ENCODE measurements at places on chromosomes 3 and 15.

- DNase-seq = no peak
These were observed 467.5 kb upstream of the ARL6 start for GRCh38 chr3:97297032-97297431.

- no peak for DNase-seq
These were observed 48.4 kb downstream of the IDH2 start for GRCh38 chr15:90053685-90054466.

GRCh38 chr3:189103208-189103607 is 68.6 kb upstream of the TPRG1 start:
- no peak for DNase-seq

DNA sequence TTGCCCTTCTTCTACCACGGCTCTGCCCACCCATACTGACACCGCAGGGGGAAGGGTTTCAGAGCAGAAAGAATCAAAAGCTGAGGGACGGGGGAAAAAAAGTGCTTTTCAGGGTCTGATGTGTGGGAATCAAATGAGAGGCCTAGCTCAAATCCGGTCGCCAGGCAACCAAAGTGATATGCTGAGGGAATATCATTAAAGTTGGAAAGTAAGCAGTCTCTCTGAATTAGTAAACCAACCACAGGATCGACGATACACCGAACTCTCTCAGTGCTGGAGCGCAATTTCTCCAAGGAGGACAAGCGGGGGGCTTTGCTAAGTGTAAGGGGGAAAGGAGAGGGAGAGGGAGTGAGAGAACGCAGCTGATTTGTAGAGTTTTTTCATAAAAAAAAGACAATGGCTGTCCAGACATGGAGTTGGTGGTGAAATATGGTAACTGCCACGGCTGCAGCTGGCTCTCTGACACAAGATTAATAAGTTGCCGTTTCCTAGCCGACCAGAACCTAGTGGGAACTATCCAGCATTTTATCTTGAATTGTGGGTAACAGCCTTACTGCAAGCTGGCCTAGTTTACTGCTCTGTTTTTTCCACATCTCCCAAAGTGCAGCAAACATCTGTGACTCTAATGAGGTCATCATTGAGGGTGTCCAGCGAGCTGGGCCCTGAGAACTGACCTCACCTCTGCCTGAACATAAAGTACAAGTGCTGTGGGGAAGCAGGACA is 530.2 kb downstream of the SOX2 start:
- DNase-seq = peak; percentile 41

- peak; percentile 10 for DNase-seq
These were observed 55.0 kb downstream of the CLASP2 start for GRCh38 chr3:33663042-33663441.

DNA sequence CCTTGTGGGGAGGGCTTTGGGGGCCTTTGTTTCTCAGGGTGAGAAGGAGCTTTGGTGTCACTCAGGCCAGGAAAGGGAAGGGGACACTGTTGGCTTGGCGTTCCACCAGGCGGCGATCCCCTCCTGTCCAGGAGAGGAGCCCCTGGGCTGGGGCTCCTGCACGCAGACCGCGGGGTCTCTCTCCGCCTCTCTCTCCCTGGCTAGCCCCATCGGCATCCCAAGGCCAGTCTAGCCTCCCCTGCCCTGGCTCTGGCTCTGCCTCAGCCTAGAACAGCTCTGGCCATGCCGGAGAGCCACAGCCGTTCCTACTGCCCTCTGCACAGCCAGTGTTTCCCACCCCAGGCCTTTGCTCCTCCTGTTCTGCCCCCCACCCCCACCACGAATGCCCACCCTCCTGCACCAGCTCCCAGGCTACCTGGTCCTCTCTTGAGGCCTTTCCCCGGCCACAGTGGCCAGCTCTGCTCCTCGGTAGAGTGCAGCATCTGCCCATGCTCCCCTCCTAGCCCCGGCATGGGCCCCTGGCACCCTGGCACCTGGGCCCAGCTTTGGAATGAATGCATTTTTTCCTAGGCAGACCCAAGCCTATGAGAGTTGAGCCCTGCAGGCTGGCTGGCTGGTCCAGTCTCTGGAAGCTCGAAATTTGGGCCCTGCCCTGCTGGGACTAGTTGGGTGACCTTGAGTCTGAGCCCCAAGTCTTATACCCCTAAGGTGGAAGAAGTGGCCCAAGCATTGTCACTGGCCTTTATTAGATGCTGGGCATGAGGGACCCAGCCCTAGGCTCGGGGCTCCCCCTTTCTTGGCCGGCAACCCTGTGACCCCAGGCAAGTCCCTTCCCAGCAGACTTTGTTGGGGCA is 2.4 kb downstream of the PLXNA1 start:
- DNase-seq = no peak

GRCh38 chr3:182384221-182384620 is 409.1 kb upstream of the ATP11B start:
- DNase-seq = no peak

DNA sequence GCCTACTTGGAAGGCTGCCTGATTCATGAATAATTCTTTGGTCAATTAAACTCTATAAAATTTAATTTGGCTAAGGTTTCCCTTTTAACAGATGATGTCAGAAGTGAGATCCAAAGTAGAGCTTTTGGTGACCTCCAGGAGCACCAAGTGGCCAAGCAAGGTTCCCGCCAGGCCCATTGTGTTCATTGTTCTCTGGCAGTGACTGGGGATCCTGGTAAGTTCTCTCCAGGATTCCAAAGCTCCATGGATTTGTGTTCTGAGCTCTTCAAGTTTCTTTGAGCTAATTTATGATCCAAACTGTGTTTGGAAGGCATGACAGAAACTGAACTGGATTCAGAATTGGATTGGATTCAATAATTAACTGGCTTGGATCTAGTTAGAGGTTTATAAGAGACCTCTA is 72.0 kb upstream of the ALDH1L1 start:
- no peak for DNase-seq

DNA sequence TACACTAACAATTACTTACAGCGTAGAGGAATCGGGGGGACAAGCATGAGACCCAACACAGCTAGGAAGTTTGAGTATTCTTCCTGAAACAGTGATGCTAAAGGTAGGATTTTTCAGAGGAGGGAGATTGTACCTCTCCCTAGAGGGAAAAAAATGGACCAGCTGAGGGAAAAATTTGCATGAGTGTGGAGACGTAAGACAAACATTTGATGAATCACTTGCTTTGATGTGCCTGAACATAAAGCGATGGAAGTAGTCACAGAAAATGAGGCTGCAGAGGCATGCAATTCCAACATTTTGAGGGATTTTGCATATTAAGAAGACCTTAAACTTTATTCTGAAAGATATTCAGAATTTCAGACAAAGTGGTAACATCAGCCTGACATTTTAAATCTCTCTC is 102.2 kb downstream of the COL6A6 start:
- DNase-seq = no peak
